ENCODE measurements at places on chromosomes 3 and 15.

- no peak for DNase-seq
- H3K27me3 ChIP-seq, result no peaks in the 10 kb centered on the region
- H3K27ac ChIP-seq, result no peak overlapping the region
- H3K36me3 ChIP-seq, result peaks cover 53% of the 10 kb centered on the region
- no peaks in the 10 kb centered on the region for H3K4me1 ChIP-seq
These were observed 23.4 kb upstream of the CLK3 start for GRCh38 chr15:74592222-74592621.

DNA sequence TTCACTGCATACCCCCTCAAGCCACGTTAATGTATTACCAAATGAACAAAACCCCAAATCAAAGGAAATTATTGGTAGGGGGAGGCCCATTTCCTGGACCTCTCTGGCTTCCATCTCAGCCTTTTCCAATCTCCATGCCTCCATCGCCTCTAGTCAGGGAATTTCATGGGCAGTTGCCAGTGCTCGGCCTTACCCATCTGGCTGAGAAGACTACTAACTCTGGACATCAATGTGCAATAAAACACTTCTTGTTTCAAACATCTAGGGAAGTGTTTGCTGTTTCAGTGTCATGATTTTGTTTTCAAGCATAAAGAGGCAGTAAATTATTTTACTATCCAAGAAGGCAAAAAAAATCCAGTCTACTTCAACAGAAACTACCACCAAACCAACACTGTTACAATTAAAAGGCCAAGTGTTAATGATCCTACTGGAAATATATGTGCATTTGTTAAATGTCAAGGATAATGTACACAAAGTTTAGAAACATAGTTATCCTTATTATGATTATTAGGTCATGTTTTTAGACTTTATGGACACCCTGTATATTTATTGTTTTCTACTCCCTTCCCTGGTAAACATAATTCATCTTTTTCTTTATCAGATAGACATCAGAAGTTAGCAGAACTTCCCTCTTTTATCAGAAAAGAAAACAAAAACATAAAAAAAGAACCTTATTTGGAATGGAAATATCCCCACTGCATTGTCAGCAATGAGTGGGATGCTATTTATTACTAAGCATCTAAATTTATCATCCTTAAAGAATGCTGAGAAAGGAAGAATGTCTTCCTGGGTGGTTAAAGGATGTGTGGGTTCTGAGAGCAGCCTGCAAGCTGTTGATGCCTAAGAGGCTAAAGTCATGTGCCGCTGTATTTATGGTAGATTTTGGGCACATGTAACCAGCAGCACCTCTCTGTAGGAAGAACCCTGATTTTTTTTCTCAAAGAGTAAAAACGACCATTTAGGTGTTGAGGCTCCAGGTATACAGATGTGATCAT is 15.2 kb downstream of the LDHAL6B start:
- H3K27me3 ChIP-seq, result no peaks in the 10 kb centered on the region
- no peak overlapping the region for H3K27ac ChIP-seq
- DNase-seq, result no peak
- H3K36me3 ChIP-seq, result no peaks in the 10 kb centered on the region
- no peak overlapping the region for H3K4me3 ChIP-seq

DNA sequence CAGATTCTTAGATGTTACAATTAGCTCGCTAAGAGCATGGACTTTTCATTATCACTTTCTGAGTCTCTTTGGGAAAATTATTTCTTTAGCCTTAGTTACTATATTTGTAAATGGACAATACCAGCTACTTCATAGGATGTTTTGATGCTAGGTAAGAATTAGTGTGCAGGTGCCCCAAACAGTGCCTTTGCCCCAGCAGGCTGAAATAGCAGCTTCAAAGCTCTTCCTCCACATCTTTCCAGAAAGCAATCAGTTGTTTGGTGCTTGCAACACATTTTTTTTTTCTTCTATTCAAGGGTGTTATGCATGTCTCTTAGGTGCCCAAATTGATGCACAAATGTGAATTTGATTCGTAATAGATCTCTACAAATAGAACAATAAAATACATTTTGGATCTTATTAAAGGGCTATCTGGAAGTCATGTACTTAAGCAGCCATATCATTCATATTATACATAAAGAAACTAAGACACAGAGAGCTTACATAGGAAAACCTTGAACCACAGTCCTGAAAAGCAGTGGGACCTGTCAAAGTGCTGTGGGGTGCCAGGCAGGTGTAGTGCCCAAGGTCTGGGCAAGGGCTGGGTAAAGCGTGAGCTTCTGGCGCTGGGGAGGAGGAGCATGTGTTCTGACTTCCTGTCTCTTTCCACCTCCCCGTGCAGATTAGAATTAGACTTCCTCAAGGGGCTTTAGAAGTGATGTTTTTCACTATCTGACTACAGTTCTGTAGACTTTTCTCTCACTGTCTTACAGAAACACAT is 62.9 kb downstream of the FNDC3B start:
- peak overlapping the region; percentile 25 for H3K27ac ChIP-seq
- H3K36me3 ChIP-seq, result no peaks in the 10 kb centered on the region
- peaks cover 76% of the 10 kb centered on the region for H3K4me1 ChIP-seq
- peak; percentile 44 for DNase-seq
- H3K27me3 ChIP-seq, result no peaks in the 10 kb centered on the region
- H3K4me3 ChIP-seq, result no peak overlapping the region

DNA sequence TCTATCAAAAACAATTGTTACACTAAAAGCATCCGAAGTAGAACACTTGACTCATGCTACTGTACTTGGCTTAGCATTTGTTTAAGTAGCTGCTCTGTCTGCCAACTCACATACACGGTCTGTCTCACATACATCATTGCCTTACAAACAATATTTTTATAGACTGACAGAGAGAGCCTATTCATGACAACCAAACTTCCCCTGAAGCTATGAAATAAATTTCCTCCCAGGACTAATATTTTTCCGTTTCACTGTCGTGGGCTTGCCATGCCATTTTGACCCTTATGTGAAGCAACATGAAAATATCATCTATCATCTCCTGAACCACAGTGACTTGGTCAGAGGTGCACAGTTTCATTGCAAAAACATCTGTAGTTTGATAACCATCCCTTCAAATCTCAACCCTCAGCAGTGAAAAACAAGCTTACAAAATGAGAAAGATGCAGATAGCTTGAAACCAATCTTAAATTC is 66.5 kb upstream of the PYGO1 start:
- H3K27me3 ChIP-seq, result no peaks in the 10 kb centered on the region
- no peak for DNase-seq
- H3K4me3 ChIP-seq, result no peak overlapping the region
- H3K27ac ChIP-seq, result no peak overlapping the region
- H3K36me3 ChIP-seq, result no peaks in the 10 kb centered on the region
- H3K4me1 ChIP-seq, result no peaks in the 10 kb centered on the region
